Foreskin keratinocyte (primary cell): ENCODE measurements at places on chromosomes 12 and 14.

DNA sequence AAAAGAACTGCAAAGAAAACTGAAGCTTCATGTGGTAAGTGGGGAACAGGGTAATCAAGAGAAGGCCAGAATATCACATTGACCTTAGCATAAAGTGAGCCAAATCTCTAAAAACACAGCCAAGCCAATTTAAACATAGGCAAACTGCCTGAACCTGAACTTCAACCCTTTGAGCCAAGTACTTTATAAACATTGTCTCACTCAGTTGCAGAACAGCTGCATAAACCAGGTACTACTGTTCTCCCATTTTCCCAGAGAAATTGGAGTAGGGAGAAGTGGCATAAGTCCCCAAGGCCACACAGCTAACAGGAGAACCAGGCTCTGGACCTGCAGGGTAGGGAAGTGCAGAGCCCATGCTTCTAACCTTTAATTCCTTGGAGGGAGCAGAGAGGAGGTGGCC lies 30.4 kb upstream of the FKBP4 start:
- no peak for DNase-seq

DNA sequence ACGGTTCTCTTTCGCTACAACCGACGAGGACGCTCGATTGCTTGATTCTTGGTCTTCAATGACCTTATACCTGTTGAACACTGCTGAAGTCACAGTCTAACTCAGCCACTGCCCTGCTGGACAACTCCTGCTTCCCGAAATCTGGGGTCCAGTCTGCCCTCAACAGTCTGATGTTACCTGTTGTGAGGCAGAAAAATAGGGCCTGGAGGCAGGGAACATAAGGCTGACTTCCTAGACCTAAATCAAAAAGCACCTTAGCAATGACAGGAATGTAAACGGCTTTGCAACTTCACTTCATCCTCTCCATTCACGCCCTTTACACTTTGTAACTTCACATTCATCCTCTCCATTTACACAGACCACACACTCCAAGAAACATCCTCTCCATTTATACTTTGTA lies 597 bp upstream of the GLTP start:
- peak; percentile 19 for DNase-seq

DNA sequence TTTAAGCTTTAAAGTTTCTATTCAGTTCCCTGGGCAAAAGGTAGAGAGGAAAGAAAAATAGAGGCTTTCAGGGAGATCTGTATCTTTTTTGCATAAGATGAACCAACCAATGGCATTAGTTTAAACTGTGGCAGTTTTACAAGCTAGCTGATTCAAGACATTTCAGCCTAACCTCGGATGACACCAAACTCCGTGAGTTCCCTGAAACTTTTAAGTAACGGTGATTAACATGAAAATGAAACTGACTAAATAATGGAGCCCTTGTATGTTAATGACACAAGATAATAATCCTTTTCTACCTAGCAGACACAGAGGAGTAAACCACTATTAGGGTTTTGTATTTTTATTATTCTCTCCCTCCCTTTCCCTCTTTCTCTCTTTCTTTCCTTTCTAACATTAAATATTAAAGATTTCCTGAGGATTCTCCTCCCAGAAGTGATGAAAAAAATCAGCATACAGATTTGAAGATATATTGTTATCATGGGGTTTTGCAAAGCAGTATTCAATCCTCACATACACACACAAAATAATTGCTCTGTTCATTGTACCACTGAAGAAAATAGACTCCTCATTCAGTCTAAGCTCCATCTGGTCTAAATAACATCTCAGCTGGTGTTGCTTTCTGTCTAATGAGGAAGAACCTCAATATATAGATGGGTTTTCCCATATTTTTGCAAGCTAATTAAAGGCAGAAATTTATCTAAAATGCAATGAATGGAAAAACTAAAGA lies 483.8 kb downstream of the NOVA1 start:
- DNase-seq = no peak

DNA sequence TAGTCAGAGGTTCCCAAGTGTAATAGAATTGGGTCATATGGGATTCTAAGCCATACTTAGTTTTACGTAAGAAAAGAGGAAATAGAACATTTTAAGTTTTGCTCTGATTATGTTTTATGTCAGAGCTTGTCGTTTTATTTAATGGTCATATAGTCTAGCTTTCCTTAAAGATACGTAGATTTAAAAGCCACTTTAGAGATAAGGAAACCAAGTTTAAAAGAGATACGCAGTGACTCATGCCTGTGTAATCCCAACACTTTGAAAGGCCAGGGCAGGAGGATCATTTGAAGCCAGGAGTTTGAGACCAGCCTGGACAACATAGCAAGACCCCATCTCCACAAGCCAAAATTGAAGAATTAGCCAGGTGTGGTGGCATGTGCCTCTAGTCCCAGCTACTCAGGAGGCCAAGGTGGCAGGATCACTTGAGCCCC lies 19.5 kb downstream of the MAPK1IP1L start:
- no peak for DNase-seq

GRCh38 chr14:77488558-77488957 lies 10.1 kb downstream of the ISM2 start:
- DNase-seq = no peak

DNA sequence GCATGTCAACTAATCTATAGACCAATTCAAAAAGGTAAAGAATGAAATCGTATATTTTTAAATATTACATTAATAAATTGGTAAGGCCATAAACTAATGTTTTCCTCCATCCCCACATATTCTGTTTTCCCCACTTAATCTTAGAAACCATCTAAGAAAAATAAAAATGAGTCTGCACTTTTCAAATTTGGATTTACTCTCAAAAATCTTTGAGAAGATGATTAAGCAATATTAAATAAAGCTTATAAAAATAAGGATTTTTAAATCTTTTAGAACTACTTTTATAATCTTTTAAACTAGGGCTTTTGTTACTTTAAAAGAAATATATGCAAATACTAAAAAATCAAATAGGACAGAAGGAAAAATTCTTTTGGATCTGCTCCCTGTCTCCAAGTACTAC lies 10.6 kb upstream of the HAL start:
- no peak for DNase-seq

DNA sequence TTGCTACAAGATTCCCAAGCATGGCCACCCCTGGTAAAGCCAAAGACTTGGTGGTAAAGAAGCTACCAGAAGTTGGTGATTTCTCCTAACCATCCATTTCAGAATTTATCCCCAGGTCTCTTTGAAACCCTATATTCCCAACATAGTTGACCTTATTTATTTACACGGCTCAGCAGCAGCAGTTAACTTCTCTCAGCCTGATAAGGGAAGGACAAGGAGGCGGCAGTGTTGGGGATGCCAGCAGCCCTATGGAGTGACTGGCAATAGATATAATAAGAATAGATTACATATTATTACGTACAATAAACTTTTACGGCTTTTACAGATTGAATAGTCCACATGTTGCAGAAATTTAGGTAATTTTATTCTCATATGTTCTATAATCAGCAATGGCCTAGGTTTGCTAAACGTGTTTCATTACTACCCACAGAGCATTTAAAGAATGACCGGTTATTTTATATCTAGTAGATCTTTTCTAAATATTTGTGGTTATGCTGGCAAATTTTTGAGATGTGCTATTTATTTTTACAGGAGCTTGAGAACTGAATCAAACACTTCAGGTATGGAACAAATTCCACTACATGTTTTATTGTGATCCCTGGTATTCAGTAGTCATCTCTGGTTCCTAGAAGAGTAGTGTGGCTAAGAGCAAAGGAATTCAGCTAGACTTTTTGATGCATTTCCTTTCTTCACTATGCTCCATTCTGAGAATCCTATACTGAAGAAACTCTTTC lies 19.8 kb upstream of the PALS1 start:
- DNase-seq = peak; percentile 77

- DNase-seq = no peak
These were observed 10.1 kb downstream of the KRT80 start for GRCh38 chr12:52181746-52182145.

GRCh38 chr14:21267886-21268616 lies 1.2 kb downstream of the HNRNPC start:
- no peak for DNase-seq

- DNase-seq = no peak
These were observed 147.2 kb downstream of the GRIN2B start for GRCh38 chr12:13834241-13834640.

- peak; percentile 22 for DNase-seq
These were observed 31.7 kb downstream of the RASAL1 start for GRCh38 chr12:113103756-113104450.

DNA sequence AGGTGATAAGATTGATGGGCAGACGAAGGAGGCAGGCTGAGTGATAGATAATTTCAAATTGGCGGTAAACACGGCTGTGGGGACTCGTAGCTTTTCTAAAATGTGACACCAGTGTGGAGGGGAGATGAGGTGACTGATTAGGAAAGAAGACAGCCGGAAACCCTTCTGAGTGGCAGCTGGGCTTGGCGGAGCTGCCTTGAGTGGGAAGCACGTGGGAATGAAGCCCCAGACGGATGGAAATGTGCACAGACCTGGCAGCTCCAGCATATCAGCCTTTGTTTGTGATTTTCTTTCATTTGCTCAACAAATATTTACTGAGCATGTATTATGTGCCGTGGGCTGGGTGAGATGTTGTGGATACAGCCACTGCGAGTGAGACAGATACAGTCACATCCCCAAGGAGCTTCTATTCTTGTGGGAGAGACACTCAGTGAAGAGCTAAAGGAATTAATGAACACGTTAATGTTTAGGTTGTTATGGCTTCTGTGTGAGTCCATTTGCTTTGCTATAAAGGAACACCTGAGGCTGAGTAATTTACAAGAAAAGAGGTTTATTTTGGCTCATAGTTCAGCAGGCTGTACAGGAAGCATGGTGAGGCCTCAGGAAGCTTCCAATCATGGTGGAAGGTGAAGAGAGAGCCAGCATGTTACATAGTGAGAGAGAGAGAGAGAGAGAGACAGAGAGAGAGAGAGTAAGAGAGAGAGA lies 65.5 kb upstream of the LHX5 start:
- DNase-seq = no peak

- no peak for DNase-seq
These were observed 106.9 kb upstream of the ETV6 start for GRCh38 chr12:11542599-11542998.
